Dorsolateral prefrontal cortex (tissue), 122 donors: ENCODE measurements at places on chromosomes 2 and 18.

DNA sequence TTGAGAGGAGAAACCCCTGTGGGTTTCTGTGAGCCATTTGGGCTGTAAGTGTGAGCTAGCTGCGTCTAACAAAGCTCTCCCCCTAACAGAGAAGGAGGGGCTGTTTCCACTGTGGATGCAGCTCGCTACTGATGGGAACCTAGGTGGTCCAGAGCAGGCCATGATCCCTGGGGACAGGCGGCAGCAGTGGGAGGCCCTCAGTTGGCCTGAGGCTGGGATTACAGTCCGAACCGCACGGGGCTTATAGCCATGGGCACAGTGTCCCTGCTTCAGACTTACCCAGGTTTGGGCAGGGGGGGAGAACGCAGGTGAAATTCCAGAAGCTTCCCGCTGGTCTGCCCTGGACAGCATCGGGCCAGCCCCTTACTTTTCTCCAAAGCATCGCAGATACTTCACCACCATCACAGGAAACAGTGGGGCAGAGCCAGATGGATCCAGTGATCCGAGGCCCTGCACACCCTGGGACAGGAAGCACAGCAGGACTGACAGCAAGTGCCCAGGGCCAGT lies 139.4 kb downstream of the SEPTIN10 start:
- DNase-seq, result no peak

DNA sequence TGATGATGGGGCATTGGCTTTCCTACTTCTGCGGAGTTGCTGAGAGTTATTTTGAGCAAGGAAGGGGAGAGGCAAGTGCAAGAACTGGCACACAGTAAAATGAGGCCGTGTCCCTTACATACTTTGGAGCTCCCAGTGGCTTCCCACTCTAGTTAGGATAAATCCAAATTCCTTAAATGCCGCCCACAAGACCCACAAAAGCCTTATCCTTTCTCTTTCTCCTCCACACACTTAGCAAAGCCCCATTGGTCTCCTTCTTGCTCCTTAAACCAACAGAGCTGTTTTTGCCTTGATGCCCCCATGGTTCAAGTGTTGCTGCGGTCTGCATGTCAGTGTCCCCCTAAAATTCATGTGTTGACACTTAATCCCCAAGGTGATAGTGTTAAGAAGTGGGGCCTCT lies 24.3 kb downstream of the TMEM247 start:
- no peak for DNase-seq

DNA sequence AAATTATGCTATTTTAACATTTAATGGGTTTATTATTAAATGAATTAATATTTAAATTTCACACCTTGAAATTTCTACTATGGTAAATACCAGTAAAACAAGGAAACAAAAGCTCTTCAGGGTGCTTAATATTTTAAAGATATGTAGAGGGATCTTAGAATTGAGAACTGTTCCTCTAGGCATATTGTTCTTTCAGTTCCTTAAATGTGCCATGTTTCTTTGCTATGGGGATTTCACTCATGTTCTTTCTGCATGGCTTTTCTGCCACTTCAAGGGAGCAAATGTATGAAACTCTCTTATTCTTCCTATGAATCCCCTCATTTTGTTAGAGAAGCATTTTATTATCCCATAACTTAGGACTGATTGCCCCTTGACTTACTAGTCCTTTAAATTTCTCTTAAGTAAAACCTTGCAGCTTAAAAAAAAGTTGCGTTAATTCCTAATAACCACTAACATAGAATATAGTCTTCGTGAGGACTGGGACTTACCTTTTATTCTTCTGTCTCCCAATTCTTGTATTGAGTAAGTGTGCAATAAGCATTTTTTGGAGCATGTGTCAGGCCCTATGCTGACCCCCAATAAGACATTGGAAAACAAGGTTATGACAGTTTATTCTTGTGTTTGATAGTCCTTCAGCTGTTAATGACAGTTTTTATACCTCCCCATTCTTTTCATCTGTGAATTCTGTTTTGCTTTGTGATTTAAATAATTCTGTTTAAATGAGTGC lies 95.7 kb downstream of the BIRC6 start:
- no peak for DNase-seq

GRCh38 chr2:189363559-189363958 lies 77.7 kb upstream of the WDR75 start:
- no peak for DNase-seq

DNA sequence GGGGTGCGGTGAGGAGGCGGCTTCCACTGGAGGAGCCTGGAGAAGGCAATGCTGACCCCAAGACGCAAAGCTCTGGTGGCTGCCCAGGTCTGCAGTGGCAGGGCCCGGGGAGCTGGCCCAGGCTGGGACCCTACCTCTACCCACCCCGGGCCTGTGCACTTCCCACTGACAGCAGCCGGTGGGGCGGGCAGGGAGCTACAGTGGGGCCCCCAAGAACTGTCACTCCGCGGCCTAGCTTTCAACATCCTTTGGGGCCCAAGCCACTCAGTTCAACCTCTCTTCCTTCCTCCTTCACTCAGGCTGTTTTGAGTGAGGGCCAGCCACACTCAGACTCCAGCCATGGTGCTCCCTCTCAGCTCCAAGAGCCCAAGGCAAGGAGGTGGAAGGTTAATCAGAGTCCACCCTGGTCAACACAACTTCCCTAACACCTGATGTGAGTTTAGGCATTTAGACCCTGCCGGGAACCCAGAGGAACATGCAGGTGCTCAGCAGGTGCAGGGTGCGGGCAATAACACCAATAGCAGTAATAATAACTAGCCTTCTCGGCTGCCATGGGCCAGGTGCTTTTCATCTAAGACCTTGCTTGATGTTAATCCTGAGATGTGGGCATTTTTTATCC lies 93.6 kb downstream of the ZFP36L2 start:
- no peak for DNase-seq

DNA sequence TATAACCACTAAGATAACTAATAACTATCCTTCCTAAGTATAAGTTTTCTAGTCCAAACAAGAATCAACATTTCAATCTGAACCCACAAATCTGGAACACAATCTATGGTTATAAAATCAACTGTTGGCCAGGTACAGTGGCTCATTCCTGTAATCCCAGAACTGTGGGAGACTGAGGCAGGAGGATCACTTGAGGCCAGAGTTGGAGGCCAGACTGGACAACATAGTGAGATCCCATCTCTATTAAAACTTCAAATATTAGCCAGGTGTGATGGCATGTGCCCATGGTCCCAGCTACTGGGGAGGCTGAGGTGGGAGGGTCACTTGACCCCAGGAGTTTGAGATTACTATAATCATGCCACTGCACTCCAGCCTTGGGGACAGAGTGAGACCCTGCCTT lies 11.2 kb downstream of the MRPS5 start:
- DNase-seq, result no peak

DNA sequence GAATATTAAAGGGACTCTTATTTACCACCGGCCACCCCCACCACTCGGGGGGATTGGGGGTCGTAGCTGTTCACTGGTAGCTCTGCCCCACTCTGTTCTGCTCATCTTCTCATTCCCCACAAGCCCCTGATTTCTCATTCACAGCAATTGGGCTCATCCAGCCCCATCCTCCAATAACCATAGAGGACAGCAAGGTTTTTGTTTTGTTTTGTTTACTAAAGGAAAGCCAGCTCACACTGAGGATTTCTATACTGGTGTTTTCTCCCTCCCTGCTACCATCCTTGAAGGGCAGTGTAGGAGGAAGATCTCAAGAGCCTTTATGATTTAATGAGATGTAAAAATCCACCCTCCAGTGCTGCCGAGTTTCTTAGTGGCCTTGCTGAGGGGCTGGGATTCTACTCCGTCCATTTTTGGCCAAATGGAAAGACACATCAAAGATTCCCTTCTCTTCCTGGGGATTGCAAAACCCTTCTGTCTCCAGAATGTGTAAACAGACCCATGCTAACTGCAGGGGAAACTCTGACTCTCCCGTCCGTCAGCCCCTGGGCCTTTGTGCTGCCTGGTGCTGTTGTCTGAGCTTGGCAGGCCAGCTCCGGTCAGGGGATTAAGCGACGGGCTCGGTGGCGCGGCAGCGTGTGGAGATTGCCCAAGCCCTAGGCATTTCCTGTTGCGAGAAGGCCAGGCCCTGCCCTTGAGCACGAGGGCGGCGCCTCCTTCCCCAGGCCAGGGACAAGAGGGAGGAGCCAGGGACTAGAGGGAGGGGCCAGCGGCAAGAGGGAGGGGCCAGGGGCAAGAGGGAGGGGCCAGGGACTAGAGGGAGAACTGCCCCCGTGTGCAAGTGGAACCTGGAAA lies 165.0 kb downstream of the ANTXR1 start:
- peak; percentile 31 for DNase-seq
